ENCODE measurements at places on chromosomes 1 and 21. TPM values are rescaled to one million over a fixed set of nuclear protein-coding genes. Genes with fewer than 3 reads are reported as not detected.

GRCh38 chr1:19909392-19909791 lies 14.0 kb downstream of the PLA2G2E start:
- DNase-seq: no peak

GRCh38 chr1:76542359-76542758 lies 324.9 kb upstream of the ST6GALNAC5 start:
- no peak for DNase-seq

DNA sequence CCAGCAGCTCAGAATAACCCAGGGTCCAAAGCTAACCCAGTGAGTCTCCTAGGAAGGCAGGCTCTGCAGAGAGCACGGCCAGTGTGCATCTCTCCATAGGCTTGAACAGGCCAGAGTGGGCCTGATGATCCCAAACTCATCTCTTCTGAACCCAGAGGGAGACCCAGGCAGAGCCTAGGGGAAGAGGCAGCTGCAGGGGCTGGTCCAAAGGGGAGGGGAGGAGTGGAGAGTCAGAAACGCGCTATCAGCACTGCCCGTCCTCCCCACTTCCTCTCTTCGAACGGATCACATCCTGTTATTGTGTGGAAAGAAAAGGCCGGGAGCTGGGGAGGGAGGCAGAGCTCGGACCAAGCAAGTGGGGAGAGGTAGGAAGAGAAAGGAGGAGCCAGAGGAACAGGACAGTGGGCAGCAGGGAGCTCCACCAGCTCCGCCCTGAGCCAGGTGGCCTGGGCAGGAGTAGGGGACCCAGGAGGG lies 20.2 kb downstream of the TAL1 start:
- DNase-seq: peak; percentile 56

- peak; percentile 13 for DNase-seq
Measured at GRCh38 chr1:112114540-112114939, 125.1 kb upstream of the KCND3 start.

The CENPL gene
- 23.5 TPM for total RNA-seq

The PTPRF gene
- 154 TPM for total RNA-seq

The SWT1 gene
- total RNA-seq: 5.7 TPM

DNA sequence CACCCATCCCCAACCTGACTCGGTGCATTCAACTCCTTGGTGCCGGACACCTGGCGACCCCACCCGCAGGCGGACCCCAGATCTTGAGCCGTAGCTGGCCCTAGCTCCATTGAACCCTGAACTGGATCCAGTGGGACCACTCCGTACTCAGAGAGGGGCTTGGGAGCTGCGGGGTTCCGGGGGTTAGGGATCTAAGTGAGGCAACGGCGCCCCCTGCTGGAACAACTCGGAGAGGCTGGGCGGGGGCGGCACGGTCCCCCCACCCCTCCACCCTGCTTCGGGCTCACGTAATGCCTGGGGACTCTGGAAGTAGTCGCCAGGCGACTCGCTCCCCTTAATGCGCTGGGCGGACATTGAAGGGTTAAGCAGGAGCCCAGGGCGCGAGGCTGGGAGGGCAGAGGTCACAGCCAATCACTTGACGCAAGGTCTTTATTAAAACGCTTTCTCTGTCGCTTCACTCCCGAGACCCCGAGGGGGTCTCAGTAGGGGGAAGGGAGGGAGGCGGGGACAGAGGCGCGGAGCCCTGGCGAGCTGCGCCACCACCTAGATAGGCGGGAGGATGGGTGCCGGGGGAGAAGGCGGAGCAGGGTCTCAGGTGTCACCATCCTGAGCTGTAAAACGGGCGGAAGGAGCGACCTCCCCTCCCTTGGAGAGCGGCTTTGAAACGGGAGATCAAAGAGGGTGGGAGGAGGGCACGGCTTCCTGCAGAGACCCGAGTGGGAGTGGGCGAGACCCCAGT lies 704 bp upstream of the CRABP2 start:
- peak; percentile 96 for DNase-seq

Data from GM23338 (cell line).